ENCODE measurements at places on chromosomes 11 and 22. TPM values are rescaled to one million over a fixed set of nuclear protein-coding genes. Genes with fewer than 3 reads are reported as not detected.

SCGB2A2 gene
- total RNA-seq: not detected

DNA sequence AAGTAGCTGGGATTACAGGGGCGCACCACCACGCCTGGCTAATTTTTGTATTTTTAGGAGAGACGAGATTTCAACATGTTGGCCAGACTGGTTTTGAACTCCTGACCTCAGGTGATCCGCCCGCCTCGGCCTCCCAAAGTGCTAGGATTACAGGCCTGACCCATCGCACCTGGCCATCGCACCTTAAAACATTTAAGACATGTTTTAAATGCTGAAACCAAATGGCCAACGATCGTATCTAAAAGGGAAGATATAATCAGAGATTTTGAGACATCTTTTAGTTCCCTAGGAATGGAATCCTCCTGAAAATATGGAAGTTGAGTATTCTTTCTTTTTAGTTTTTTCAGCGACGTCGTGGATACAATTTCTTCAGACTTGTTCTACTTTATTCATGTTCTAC is 21.8 kb upstream of the APOBEC3A start:
- peak overlapping the region; percentile 58 for H3K27ac ChIP-seq
- peaks cover 16% of the 10 kb centered on the region for H3K4me1 ChIP-seq
- no peaks in the 10 kb centered on the region for H3K27me3 ChIP-seq
- H3K4me3 ChIP-seq: no peak overlapping the region
- no peak for DNase-seq

DCHS1 gene
- 10.3 TPM for total RNA-seq

MED15 gene
- 160 TPM for total RNA-seq

GRCh38 chr22:48092866-48093265 is 1330.4 kb downstream of the TBC1D22A start:
- no peak overlapping the region for H3K27ac ChIP-seq
- no peak overlapping the region for H3K4me3 ChIP-seq
- H3K27me3 ChIP-seq: no peaks in the 10 kb centered on the region

- no peaks in the 10 kb centered on the region for H3K36me3 ChIP-seq
- no peaks in the 10 kb centered on the region for H3K4me1 ChIP-seq
- H3K27me3 ChIP-seq: no peaks in the 10 kb centered on the region
- no peak overlapping the region for H3K4me3 ChIP-seq
- no peak overlapping the region for H3K27ac ChIP-seq
Measured at GRCh38 chr22:19597399-19597735, 73.2 kb upstream of the CLDN5 start.

GRCh38 chr11:92627615-92628256 is 341.7 kb upstream of the MTNR1B start:
- H3K4me1 ChIP-seq: peaks cover 2% of the 10 kb centered on the region
- DNase-seq: no peak
- H3K27ac ChIP-seq: no peak overlapping the region
- H3K36me3 ChIP-seq: no peaks in the 10 kb centered on the region
- H3K27me3 ChIP-seq: no peaks in the 10 kb centered on the region

DNA sequence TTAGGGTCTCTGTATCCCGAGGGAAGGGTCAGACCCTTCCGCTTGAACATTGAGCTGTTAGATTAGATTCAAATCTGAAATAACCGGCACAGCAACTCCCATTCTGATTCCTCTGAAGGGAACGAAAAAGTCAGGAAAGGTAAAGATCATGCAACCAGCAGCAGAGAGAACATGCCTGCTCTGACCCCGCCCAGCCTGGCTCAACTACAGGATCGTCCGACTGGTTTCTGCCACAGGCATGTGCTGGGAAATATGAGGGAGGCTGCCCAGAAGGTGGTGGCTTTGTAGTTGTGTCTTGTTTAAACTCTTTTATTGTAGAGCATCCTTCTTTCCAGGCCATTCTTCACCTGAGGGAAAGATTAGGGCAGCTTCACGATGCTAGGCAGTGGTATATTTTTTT is 5.0 kb upstream of the MTNR1B start:
- H3K4me1 ChIP-seq: no peaks in the 10 kb centered on the region
- peaks cover 7% of the 10 kb centered on the region for H3K27me3 ChIP-seq
- no peak overlapping the region for H3K4me3 ChIP-seq
- no peak overlapping the region for H3K27ac ChIP-seq
- H3K36me3 ChIP-seq: no peaks in the 10 kb centered on the region

C22orf42 gene
- not detected for total RNA-seq

DNA sequence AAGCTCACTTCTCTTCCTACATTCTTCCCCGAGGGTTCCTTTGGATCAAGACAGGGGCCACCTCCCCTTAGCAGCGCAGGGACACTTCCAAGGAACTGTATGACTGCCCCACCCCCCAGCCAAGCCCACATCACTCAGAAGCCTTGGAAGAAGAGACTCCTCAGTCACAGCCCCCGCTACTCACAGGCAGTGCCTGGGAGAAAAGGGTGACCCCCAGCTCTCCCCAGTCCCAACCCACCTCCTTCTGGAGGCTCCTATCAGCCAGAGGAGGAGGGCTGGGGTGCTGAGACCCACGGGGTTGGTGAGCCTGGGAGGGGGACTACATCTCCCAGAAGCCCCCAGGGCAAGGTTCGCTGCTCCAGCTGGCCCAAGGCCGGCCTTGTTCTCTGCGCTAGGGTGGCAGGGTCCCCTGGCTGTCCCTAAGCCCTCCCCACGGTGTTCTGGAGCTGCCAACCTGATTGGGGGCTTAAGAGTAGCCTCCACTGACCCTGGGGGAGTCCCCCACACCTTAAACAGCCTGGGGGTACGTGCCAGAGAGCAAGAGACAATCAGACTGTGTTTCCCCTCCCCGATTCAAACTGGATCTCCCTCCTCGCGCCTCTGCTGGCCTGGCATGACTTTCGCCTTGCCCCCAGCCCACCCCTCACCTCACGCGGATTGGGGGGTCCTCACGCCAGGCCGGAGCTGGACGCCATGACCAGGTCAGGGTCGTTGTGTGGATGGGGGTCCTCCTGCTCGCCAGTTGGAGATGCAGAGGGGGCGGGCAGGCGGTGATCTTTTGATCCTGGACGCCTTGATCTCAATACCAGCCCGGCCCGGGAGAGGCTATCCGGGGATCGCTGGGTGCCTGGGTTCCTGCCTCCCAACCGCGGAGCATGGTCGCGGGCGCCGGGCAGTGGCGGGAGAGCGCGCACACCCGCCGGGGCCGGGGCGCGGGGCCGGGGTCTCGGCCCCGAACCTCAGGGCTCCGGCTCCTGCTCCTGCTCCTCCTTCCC is 838 bp downstream of the BCL9L start:
- H3K4me1 ChIP-seq: peaks cover 65% of the 10 kb centered on the region
- H3K27ac ChIP-seq: peak overlapping the region; percentile 98
- H3K36me3 ChIP-seq: no peaks in the 10 kb centered on the region
- DNase-seq: peak; percentile 64
- H3K4me3 ChIP-seq: peak overlapping the region; percentile 56

RFPL3 gene
- total RNA-seq: not detected

LUZP2 gene
- 3.3 TPM for total RNA-seq

DNA sequence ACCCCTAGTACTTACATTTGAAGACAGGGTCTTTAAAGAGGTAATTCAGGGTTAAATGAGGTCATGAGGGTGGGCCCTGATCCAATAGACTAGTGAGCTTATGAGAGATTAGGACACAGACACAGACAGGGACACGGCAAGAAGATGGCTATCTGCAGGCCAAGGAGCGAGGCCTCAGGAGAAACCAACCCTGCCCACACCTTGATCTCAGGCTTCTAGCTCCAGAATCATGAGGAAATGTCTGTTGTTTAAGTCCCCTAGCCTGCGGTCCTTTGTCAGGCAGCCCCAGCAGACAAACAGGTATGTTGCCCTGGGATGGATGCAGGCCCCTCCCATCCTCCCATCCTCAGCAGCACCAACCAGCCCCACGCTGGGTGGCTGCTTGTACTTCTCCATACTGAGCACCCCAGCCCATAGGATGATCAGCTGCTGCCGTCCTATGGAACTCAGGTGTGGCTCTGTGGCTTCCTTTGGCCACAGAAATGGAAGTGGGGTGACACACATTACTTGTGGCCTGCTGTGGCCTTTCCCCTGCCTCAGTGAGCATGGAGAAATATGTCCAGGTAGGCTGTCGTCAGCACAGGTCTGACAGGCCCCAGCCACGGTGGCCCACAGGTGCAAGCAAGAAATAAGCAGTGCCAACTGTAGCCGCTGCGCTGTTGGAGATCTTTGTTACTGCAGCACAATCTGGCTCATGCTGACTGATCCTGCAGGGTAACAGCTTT is 7.9 kb downstream of the GNB1L start:
- H3K4me1 ChIP-seq: peaks cover 4% of the 10 kb centered on the region
- no peaks in the 10 kb centered on the region for H3K27me3 ChIP-seq
- no peak for DNase-seq

DNA sequence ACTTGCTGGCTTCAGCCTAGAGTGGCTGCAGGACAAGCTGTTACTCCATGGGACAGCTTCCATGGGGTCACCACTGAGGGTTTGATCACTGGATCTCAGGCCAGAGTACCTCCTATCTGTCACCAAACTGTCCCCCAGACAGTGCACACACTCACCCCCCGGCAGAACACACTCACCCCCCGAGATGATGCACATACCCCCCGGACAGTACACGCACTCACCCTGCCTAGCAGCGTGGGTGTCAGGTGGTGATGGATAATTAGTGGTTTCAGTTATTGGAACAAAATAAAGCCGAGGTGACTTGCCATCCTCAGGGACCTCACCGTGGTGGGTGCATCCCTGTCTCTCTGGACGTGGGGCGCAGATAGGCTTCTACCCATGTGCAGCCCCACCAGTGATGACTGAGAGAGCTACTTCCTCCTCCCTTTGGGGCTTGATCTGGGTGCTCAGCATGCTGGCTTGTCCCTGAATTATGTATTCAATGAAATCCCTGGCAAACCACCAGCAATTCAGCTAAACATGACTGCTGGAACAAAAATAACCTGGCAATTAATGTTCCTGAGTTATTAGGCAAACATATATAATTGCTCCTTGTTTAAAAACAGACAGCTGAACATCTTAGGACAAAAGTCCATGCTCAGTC is 18.9 kb downstream of the TANGO2 start:
- DNase-seq: no peak
- no peak overlapping the region for H3K4me3 ChIP-seq
- no peaks in the 10 kb centered on the region for H3K4me1 ChIP-seq
- H3K27me3 ChIP-seq: no peaks in the 10 kb centered on the region
- peaks cover 11% of the 10 kb centered on the region for H3K36me3 ChIP-seq
- no peak overlapping the region for H3K27ac ChIP-seq

DNA sequence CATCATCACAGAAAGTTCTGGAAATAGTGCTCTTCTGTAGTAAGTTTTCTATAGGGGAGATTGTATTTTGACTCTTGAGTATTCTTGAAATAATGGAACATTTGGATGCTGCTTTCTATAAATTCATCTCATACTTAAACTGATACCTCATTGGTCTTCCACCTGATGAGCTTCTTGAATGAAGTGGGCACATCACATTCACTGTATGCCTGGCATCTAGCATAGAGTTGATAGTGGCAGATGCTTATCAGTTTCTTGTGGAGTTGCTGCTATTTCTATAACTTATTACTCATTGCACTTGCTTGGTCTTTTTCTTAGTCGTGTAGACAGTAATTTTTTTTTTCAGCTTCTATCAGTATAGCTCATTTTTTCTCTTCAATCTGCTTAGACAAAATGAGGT is 5.4 kb downstream of the ATXN10 start:
- DNase-seq: no peak
- no peak overlapping the region for H3K4me3 ChIP-seq

GRCh38 chr11:88115828-88116755 is 59.2 kb downstream of the RAB38 start:
- no peaks in the 10 kb centered on the region for H3K4me1 ChIP-seq
- H3K4me3 ChIP-seq: no peak overlapping the region
- no peaks in the 10 kb centered on the region for H3K36me3 ChIP-seq
- H3K27me3 ChIP-seq: no peaks in the 10 kb centered on the region
- no peak for DNase-seq

DNA sequence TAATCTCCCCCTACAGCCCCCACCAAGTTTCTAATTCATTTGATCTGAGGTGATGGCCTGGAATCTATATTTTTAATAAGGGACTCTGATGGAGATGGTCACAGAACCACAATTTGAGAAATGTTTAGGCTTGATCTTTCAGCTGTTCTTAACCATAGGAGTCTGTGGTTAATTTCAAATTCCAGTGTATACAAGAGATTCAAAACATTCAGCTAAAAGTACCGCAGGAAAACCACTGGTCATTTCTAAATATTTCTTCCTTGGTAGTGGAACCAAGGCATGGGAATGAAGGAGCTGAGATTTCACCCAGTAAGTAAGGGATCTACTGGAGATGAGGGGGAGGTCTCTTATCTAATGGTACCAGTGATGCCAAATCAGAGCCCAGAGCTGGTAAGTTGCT is 18.3 kb upstream of the GALNT18 start:
- H3K27me3 ChIP-seq: no peaks in the 10 kb centered on the region
- H3K36me3 ChIP-seq: no peaks in the 10 kb centered on the region
- no peak overlapping the region for H3K4me3 ChIP-seq
- H3K4me1 ChIP-seq: no peaks in the 10 kb centered on the region
- DNase-seq: no peak

DNA sequence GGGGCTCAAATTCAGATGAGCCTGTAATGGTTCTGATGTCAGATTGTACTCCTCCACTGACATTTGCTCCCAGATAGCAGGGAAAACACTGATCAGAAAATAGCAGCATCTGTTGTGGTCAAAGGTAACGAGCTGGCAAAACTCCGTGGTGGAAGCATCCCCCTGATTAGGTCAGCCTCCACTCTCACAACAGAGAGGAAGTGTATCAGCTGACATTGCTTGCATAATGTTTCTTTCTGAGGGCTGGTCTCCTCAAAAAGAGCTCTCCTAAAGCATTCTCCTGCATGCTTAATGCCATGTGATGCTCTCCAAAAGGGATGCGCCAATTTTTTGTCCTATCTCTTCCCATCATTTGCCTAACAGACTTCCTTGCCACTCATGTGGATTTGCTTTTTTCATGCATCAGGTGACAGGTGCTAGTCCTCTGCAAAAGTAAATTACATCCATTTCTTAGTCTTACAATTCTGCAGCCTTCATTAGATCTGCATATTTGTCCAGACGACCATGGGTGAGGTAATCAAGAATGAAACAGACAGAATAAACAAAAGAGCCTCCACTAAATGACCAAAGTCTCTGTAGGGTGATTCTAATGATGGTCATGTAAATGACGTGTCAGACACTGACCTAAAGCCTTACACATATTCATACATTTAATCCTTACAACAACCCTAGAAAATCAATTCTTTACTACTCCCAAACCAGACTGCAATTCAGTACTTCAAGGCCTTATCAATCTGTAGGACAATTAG is 6.4 kb upstream of the TENM4 start:
- H3K4me3 ChIP-seq: no peak overlapping the region
- peaks cover 41% of the 10 kb centered on the region for H3K27me3 ChIP-seq
- no peak overlapping the region for H3K27ac ChIP-seq
- DNase-seq: no peak

RIBC2 gene
- total RNA-seq: not detected

All from transverse colon (tissue), 4 donors.